ENCODE measurements at places on chromosomes 1 and 21. TPM values are rescaled to one million over a fixed set of nuclear protein-coding genes. Genes with fewer than 3 reads are reported as not detected.

Gene GOLT1A
- total RNA-seq, result not detected

Gene TTC22
- 6.0 TPM for total RNA-seq

GRCh38 chr1:39003281-39003680 is 12.2 kb downstream of the AKIRIN1 start:
- DNase-seq, result no peak

DNA sequence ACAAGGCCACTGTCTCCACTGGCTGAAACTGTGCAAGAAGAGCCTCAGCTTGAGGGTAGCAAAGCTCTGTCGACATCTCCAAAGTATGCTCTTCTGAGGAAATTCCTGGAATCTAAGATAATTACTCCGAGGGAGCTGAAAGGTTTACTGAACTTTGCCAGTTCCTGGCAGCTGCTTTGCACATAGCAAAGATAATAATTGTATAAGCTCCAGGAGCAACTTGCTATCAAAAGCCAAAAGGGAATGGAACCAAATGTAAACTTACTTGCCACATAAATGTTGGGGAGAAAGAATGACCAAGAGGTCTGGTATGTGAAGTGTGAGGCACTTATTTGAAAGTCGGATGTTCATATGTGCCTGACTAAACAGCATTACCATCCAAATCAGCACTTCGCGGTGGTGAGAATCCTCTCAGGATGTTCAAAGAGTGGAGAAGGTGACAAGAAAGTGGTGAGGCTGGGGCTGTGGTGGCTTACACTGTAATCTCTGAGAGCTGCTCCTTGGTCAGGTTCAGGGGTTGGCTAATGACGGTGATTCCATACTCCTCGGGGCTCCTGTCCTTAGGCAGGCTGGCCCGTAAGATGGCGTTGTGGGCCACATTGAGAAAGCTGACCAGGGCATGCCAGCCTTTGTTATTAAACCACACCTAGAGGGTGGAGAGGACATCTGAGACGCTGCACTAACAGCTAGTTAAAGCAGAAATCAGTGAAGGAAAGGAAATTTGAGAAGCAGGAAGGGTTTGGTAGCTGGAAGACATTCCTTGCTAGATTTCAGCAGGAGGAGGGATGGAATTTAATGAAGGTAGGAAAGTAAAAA is 100.0 kb downstream of the ABCA4 start:
- no peak for DNase-seq

DNA sequence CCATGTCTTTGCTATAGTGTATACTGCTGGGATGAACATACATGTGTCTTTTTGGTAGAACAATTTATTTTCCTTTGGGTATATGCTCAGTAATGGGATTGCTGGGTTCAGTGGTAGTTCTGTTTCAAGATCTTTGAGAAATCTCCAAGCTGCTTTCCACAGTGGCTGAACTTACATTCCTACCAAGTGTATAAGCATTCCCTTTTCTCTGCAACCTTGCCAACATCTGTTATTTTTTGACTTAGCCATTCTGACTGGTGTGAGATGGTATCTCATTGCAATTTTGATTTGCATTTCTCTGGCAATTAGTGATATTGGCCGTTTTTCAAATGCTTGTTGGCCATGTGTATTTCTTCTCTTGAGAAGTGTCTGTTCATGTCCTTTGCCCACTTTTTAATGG is 37.5 kb upstream of the ANGPTL1 start:
- DNase-seq, result no peak

- DNase-seq, result no peak
Observed at GRCh38 chr1:185559684-185560331, 174.4 kb upstream of the HMCN1 start.

DNA sequence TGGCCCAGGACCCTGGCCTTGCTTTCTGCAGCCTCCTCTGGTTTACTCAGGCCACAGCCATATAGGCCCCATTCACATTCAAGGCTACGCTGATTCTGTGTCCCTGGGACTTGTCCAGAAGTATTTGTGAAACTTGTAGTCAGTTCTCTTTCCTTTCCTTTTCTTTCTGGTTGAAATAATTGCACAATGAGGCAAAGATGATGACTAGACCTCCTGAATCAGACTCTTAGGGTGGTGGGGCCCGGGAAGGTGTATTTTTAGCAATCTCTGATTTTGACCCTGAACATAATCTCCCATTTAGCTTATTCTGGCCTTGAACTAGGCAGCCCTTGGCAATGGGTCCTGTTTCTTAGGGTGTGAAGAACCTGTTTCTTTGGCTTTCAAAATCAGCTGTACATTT is 39.9 kb downstream of the STUM start:
- no peak for DNase-seq

GRCh38 chr1:207029701-207030521 is 2.6 kb downstream of the C1orf116 start:
- no peak for DNase-seq

- no peak for DNase-seq
Observed at GRCh38 chr1:41574842-41575241, 90.4 kb upstream of the EDN2 start.

DNA sequence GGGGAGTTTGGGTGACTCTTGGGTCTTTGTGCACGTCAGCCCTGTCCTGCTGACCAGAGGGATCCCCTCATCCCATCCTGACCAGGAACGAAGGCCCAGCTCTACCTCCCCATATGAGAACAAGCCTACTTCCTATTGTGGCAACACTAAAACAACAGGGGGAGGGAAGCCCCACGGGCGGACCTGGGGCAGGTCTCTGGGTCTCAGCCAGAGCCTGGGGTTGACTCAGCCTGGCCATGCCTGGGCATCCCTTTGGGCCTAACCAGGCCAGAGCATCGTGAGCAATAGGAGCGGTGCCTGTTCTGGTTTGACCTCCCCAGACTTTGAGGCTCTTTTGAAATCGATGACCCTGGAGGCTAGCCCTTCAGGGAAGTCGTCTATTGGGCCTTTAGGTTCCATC is 16.8 kb downstream of the RPS6KA1 start:
- no peak for DNase-seq

DNA sequence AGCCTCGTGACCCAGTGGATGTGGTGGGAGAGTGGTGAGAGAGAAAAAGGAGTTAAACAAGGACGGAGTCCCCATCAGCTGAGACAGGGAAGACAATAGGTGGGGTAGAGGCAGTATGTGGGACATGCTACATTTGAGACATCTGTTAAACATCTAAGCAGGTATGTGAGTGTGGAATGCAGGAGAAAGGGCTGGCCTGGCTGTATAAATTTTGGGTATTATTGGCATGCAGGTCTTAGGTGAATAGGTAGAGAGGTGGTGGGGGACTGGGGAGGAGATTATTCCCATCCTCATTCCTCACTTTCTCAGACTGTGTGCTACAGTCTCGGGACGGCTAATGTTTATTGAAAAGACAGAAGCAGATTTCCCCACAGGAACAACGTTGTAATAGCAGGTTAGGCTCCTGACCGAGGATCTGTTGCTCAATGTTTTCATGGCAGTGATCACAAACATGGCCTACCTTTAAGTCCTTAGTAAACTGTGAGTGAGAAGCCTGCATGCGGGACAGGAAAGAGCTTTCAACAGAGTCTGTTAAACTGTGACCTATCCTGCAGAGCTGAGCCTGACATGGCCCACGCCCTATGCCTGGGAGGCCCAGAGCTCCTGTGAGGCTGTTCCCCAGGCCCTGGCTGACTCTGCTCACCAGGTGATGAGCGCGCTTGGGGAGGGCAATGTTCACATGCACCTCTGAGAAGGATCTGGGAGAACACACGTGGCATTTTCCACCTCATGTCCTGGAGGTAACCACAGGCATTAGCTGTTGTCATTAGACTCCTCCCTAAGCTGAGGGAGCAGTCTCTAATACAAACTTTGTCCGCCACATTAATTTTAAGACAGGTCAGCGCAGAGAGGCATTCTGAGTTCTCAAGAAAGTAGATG is 16.5 kb downstream of the VSIG8 start:
- no peak for DNase-seq

- no peak for DNase-seq
Observed at GRCh38 chr1:56548571-56548970, 30.8 kb downstream of the PLPP3 start.

- no peak for DNase-seq
Observed at GRCh38 chr1:41639332-41639936, 155.0 kb upstream of the EDN2 start.

Gene MYBPH
- not detected for total RNA-seq

GRCh38 chr1:167673265-167673664 is 43.2 kb downstream of the RCSD1 start:
- no peak for DNase-seq

DNA sequence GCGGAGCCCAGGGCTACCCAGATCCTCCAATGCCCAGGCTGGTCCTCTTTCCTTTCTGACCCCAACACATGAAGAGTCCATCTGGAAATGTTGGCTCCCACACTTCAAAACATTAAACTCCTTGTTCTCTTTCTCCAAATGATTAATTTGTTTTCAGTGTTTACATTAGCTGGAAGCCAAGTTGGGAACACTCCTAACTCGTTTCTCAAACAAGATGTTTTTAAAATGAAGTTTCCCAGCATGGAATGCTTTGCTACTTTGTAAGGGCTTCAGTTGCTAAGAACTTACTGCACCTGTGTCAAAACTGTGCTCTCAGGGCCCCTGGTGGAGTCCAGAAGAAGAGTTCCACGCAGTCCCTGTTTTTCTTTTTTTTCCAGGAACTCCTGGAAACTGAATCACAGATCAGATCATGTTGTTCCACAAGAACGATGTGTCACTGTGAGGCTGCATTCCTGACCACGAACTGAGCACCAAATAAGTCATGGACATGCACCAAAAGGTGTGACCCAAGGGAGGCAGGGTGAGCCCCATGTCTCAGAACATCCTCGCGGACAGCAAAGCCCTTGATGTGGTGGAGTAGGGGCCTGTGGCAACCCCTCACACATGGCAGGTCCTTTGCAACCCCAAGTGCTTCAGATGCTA is 257.3 kb downstream of the KCNJ6 start:
- DNase-seq, result no peak

- no peak for DNase-seq
Observed at GRCh38 chr1:1262071-1262470, 11.6 kb downstream of the UBE2J2 start.

Gene LRRC53
- total RNA-seq, result not detected

GRCh38 chr1:92730476-92730875 is 54.4 kb downstream of the EVI5 start:
- DNase-seq, result no peak

DNA sequence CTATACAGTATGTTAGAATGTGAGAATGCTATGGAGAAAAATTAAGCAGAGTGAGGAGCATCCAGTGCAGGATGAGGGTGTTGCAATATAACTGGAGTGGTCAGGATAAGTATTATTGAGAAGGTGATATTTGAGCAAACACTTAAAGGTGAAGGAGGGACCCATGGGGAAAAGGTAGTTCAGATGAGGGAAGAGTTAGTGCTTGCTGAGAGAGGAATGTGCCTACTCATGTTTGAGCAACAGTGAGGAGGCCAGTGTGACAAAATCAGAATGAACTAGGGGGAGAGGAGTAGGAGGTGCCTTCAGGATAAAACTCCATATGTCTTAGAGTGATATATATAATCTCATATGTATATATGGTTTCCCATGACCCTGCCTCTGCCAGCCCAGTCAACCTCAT is 6.2 kb upstream of the TRIM45 start:
- DNase-seq, result no peak

GRCh38 chr1:21149855-21150432 is 26.8 kb downstream of the EIF4G3 start:
- no peak for DNase-seq

DNA sequence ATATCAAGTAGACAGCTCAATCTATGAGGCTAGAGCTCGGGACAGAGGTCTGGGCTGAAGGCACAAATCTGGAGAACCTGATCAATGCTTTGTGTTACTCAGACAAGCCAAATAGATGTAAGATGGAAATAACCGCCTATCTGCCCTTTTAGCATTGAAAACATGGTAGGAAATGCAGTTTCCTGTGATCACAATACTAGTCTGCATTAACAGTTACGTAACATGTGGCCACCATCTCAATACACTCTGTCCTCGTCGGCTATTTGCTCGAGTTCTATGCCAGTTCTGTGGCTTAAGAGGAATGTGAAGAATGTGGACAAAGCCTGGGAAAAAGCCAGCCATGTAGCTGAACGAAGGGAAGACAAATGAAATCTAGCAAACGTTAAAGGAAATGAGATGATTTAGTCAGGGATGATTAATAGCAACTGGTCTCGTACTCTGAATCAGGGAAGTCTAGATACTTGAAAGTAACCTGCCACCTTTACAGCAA is 73.3 kb downstream of the HSF2BP start:
- DNase-seq, result no peak

GRCh38 chr1:73903092-73903491 is 294.9 kb downstream of the LRRIQ3 start:
- no peak for DNase-seq

- no peak for DNase-seq
Observed at GRCh38 chr1:67791686-67792085, 41.6 kb downstream of the GNG12 start.

DNA sequence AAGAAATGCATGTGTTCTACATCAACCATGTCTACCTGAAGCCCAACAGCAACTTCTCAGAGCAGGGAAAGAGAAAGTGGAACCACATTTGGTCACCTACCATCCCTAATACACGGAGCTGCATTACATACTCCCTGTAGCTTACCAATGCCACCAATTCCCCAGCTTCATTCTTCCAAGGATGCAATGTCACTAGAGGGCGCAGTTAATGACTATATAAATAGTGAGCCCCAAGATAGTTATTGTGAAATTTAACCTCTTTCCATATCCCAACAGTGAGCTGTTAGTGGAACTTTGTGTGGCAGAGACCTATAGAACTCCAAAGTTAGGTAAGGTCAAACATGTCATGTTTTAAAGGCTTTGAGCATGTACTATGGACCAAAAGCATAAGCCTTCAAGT is 618.3 kb downstream of the SMYD3 start:
- DNase-seq, result no peak

Gene FCAMR
- total RNA-seq, result not detected

DNA sequence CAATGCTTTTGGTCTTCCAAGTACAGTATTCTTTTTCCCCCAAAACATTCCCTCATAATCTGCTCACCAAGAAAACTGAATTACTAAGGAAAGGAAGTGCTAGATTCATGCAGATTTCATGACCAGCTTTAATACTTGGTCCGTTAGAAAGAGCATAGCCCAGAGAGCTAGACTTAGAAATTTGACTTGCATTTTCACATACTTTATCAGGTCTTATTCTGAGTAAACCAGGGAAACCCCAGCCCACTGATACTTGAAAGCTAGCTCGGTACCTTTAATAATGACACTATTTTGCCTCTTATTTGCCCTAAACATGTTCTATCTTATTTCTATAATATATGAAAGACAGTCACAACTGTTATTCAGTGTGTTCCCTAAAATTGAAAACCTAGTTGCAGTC is 204.5 kb downstream of the TTLL7 start:
- DNase-seq, result no peak

GRCh38 chr1:180927841-180928240 is 15.1 kb downstream of the KIAA1614 start:
- no peak for DNase-seq

DNA sequence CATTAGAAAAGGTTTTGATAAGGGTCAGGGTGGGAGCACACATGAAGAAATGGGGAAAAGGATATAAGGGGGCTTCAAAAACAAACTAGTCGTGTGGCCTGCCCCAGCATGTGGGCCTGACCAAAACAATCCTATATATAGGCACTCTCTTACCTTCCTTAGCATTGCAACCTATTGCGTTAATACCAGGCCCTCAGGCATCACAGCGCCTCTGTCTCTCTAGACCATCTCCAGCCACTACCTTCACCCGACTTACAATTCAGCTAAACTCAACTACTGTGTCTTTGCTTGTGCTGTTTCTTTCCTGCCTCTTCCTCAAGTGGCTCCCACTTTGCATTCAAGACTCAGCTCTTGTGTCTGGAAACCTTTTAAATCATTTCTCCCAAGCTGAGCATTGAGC is 47.0 kb upstream of the GJA5 start:
- DNase-seq, result no peak

GRCh38 chr1:89698020-89698560 is 65.2 kb downstream of the LRRC8C start:
- DNase-seq, result no peak

Gene WNT4
- 7.9 TPM for total RNA-seq
